ENCODE measurements at places on chromosomes 1 and 21.

- no peak for DNase-seq
Measured at GRCh38 chr1:14999441-14999840, 154.1 kb upstream of the TMEM51 start.

DNA sequence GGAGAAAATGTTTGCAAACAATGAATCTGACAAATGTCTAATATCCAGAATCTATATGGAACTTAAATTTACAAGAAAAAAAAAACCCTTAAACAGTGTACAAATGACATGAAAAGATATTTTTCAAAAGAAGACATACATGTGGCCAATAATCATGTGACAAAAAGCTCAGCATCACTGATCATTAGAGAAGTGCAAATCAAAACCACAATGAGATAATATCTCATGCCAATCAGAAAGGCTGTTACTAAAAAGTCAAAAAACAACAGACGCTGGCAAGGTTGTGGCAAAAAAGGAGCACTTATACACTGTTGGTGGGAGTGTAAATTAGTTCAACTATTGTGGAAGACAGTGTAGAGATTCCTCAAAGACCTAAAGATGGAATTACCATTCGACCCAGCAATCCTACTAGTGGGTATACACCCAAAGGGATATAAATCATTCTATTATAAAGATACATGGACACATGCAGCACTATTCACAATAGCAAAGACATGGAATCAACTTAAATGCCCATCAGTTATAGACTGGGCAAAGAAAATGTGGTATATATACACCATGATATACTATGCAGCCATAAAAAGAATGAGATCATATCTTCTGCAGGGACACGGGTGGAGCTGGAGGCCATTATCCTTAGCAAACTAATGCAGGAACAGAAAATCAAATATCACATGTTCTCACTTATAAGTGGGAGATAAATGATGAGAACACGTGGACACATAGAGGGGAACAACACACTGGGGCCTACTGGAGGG lies 123.2 kb downstream of the PTPRC start:
- no peak for DNase-seq

- no peak for DNase-seq
Measured at GRCh38 chr1:247294282-247294681, 37.4 kb downstream of the ZNF496 start.

DNA sequence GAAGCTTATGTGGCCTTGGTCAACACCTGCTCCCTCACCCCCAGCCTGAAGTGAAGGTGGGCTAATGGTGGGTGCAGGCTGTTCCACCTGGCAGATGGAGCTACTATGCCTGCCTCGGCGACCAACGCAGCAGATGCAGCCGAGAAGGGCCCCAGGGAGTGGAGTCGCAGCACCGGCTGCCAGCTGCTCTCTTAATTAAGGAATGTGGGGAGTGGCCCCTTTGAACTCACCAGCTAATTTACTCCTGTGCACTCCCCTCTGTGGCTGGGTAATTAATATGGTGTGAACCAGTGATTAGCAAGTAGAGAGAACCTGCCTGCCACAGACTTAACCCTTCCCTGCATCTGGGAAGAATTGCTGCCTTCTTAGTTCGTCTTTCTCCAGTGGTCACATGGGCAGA lies 3.3 kb upstream of the SLAMF8 start:
- DNase-seq = no peak

DNA sequence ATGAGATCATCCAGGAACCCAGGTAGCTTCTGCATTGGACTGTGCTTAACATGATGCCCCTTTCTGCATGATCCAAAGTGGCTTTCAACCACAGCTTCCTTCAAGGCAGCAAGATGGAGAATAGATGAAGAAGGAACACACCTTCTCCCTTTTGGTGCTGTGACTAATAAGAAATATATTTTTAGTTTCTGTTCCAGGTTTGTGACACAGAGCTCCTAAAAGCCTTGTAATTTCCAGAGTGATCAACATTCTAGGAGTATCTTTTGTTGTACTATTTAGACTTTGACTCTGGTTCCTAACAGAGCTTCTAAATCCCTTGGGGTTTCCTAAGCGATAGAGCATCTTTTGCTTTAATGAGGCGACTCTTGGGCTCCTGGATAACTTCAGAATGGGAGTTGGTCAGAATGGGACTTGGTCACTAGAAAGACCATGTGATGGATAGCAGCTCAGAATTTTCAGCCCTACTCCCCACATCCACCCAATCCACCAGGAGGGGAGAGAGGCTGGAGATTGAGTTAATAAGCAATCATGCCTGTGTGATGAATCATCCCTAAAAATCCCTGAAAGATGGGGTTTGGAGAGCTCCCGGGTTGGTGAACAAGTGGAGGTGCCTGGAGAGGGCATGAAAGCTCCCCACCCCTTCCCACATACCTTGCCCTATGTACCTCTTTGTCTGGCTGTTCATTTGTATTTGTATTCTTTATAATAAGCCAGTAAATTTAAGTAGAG lies 134.8 kb downstream of the FGGY start:
- DNase-seq = no peak

- no peak for DNase-seq
Measured at GRCh38 chr21:18970416-18970815, 566.8 kb upstream of the TMPRSS15 start.

GRCh38 chr1:74964508-74965102 lies 169.6 kb upstream of the LHX8 start:
- DNase-seq = no peak

DNA sequence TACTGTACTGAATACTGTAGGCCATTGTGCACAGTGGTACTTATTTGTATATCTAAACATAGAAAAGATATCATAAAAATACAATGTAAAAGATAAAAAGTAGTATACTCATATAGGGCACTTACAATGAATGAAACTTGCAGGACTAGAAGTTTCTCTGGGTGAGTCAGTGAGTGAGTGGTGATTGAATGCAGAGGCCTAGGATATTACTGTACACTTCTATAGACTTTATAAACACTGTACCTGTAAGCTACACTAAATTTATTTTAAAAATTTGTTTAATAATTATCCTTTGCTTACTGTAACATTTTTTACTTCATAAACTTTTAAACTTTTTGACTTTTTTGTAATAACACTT lies 82.5 kb downstream of the FGGY start:
- DNase-seq = no peak

- no peak for DNase-seq
Measured at GRCh38 chr1:38133304-38133703, 86.7 kb upstream of the POU3F1 start.

DNA sequence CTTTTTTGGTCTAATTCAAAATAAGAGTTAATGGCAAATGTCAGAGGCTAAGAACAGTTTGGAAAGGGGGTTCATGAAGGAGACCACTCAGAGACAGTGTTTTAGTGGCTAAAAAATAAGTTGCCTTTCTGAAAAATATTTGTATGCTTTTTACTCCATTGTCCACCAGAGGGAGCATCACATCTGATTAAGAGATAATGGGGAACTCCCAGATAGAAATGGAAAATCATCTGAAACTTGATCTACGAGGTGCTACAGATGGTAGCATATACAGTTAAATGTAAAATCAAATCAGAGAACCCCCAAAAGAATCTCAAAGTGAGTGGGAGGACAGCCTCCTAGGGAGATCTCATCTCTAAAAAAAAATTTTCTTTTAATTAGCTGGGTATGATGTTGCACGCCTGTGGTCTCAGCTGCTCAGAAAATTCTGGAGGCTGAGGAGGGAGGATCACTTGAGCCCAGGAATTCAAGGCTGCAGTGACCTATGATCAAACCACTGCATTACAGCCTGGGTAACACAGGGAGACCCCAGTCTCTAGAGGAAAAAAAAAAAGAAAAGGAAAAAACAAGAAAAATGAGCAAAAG lies 9.7 kb downstream of the SMYD3 start:
- DNase-seq = peak; percentile 53

- no peak for DNase-seq
Measured at GRCh38 chr1:99474350-99474893, 171.5 kb upstream of the PALMD start.

GRCh38 chr1:113874012-113874879 lies 2.7 kb upstream of the PTPN22 start:
- DNase-seq = peak; percentile 49

DNA sequence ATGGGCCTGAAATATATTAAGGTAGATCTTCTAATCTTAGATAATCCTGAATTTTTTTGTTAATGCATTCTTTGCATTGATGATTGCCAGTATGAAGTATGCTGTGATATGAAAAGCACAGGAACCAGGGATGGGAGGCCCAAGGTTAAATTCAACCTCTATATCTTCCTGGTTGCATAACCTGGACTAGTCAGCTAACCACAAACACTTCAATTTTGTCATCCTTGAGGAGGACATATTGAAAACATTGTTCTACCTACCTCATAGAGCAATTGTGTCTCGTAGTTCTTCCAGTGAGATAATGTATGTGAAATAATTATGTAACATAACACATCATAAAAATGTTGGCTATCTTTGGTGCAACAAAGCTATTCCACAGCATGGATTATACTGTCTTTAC lies 25.6 kb downstream of the PDC start:
- DNase-seq = no peak

GRCh38 chr1:7471836-7472235 lies 299.3 kb upstream of the VAMP3 start:
- DNase-seq = no peak

DNA sequence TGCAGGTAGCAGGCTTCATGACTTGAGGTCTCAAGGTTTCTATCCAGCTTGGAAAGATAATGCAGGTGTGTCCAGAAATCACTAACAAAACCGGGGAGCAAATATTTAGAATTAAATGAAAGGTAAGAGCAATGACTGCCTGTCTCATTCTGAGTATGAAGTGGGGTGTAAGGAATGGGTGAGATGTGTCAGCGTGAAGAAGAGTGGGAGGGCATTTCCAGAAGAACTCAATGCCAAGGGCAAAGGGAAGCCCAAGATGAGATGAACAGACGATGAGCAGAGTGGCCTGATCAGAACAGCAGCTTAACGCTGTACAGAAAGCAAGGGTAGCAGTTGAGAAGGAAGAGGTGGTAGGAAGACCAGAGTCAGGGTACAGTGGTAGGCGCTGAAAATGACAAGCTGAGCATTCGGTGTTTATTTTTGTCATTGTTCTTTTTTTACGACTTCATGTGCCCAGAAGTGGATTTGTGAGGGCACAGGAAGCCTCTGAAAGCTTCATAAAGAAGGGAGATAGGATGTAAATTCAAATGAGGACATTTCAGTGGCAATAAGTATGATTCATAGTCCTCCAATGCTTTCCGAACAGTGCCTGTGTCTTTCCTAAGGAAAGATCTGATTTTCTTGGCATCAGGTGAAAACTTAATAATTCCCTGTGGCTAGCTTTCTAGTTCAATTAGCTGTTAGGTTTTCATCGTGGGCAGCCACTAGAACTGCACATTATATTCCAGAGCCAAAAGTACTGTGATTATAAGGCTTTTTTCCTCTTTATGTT lies 190.5 kb downstream of the APP start:
- DNase-seq = no peak

- DNase-seq = no peak
Measured at GRCh38 chr1:201515062-201515750, 8.3 kb upstream of the CSRP1 start.

- DNase-seq = no peak
Measured at GRCh38 chr21:14690886-14691285, 144.8 kb upstream of the SAMSN1 start.

DNA sequence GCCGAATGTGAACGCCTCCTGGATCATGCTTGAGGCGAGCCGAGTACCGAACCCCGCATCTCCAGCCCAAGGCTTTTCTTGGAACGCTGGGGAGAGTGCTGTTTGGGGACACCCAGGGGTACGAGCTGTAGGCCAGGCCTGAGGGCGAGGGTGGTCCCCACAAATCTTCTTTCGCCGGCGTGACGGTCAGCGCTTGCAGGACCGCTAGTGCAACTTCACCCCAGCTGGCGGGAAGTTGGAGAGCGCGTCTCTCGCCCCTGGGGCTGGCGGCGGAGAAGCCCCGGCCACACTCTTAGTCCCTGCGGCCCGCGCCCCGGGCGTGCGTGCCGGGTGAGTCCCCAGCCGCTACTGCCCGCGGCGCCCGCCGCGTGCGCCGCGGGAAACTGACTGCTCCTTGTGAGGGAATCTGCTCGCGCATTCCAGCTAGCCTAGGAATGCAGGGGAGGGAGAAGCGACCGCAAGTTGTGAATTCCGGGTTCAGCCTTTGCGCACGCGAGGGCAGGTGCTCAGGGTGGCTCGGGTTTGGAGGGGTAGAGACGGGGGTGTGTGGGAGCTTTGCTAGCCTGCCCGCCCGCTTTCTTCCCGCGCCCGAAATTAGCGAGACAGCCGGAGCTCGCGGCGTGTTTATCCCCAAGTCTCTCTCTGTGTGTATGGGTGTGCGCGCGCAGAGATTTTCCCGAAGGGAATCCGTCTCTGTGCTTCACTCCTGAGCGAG lies 884 bp downstream of the LHX4 start:
- DNase-seq = no peak

- DNase-seq = no peak
Measured at GRCh38 chr1:41184446-41184845, 57.7 kb downstream of the SCMH1 start.

GRCh38 chr1:7223334-7224080 lies 438.3 kb downstream of the CAMTA1 start:
- DNase-seq = no peak

DNA sequence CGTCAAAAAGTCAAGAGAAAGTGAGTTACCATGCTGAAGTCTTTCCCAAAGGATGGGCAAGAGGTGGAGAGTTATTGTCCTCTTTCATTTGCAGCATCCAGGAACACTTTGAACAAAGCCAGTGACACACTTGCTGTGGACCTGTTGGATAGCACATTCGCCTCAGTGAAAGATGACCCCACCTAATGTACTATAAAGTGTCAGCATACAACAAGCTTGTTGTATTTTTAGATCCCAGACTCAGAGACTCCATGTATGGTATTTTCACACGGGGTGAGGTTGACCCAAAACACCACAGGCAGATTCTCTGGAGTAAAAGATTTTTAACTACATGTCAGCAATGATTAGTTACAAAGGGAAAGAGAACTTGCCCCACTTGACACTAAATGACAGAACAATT lies 273.8 kb downstream of the PTBP2 start:
- DNase-seq = no peak

GRCh38 chr1:94026619-94027380 lies 94.1 kb downstream of the ABCA4 start:
- no peak for DNase-seq

GRCh38 chr1:228763561-228763960 lies 28.3 kb downstream of the RHOU start:
- no peak for DNase-seq

GRCh38 chr1:210099921-210100320 lies 132.7 kb upstream of the SERTAD4 start:
- no peak for DNase-seq

- DNase-seq = peak; percentile 18
Measured at GRCh38 chr21:46667741-46668380, 32.4 kb downstream of the PRMT2 start.

DNA sequence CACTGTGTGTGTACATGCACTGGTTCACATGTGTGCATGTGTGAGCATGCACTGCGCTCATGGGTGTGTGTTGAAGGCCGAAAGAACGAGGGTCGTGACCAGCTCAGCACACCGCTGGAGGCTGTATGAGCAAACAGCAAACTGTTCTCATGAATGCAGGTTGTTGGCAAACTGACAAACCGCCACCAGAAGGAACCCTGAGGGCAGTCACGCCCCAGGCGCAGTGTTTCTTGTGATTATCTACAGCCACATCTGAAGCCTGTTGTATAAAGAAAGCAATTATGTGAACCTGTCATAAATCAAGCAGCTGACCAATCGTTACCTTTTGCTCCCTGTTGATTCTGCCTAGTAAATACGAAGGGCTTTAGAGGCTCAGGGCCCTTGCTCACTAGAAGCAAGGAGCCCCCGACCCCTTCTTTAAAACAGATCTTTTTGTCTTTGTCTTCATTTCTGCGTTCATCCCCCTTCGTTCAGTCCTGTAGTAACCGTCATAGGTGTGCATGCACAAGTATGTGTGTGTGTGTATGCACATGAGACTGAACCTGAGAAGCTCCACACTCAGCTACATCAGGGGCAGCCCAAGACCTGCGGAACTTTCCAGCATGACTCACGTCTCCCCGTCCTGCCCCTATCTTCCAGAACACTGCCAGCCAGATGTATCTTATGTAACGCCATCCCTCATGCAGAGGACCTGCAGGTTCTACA lies 16.8 kb upstream of the RIPK4 start:
- DNase-seq = peak; percentile 30
